ENCODE measurements at places on chromosomes 16 and 17. TPM values are rescaled to one million over a fixed set of nuclear protein-coding genes. Genes with fewer than 3 reads are reported as not detected.

GRCh38 chr16:48361540-48362144 lies 23.6 kb downstream of the SIAH1 start:
- DNase-seq: no peak

GRCh38 chr16:74020095-74020670 lies 276.4 kb upstream of the PSMD7 start:
- no peak for DNase-seq

GRCh38 chr17:38970128-38970527 lies 2.9 kb upstream of the FBXO47 start:
- DNase-seq: no peak

DNA sequence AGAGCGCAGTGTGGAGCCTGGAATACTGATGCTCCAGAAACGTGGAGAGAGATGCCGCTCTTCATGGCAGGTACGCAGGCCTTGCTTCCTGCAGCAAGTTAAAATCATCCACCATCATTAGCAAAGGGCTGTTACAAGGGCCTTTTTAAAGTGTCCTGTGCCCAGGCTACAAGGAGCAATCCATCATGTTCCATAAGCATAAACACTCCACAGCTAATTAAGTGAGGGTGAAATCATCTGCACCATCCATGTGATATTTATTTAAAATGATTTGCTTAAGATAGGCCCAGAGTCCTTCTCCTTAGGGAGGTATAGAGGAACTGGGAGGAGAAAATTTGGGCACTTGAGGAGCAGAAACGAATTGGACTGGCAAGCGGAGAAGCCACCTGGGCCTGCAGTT lies 372.1 kb downstream of the XYLT1 start:
- DNase-seq: no peak

GRCh38 chr16:30805056-30805369 lies 18.0 kb upstream of the ZNF629 start:
- no peak for DNase-seq

Gene CALB2
- 0.40 TPM for polyA plus RNA-seq

Gene CCL7
- polyA plus RNA-seq: not detected

GRCh38 chr17:63039899-63040602 lies 74.0 kb downstream of the TANC2 start:
- no peak for DNase-seq

- DNase-seq: no peak
Measured at GRCh38 chr16:67959536-67960329, 8.7 kb downstream of the SLC12A4 start.

- no peak for DNase-seq
Measured at GRCh38 chr16:85127379-85127723, 15.1 kb upstream of the CIBAR2 start.

GRCh38 chr17:41697122-41697962 lies 8.7 kb downstream of the EIF1 start:
- DNase-seq: no peak

- DNase-seq: no peak
Measured at GRCh38 chr17:57874058-57874419, 24.2 kb upstream of the MRPS23 start.

GRCh38 chr17:64657610-64658125 lies 4.4 kb downstream of the SMURF2 start:
- no peak for DNase-seq

Gene NTN1
- polyA plus RNA-seq: 3.4 TPM

DNA sequence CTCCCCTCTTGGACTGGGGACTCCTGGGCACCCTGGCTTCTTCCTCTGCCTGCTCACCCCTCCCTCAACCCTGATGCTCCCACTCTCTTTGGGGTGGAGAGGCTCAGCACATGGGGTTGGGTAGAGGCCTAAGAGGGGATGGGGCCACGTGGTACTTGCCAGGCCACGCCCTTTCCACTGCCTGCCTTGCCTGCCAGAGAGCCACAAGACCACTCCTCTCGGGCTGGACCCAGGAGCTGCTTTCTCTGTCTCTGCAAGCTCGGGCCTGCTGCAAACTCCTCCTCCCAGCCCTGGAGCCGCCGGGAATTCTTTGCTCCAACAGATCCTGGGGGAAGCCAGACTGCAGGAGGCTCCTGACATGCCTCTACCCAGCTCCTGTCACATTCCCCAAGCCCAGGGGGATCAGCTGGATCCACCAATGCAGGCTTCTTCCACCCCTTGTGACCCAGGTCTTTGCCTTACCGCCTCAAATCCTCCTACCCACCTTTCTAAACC lies 11.8 kb downstream of the DLX4 start:
- DNase-seq: no peak

- no peak for DNase-seq
Measured at GRCh38 chr16:54063279-54063773, 223.3 kb downstream of the IRX3 start.

Gene RAB11FIP4
- polyA plus RNA-seq: 15.5 TPM

- DNase-seq: no peak
Measured at GRCh38 chr17:77363821-77364361, 223.1 kb downstream of the SEC14L1 start.

GRCh38 chr16:75416904-75417565 lies 16.3 kb downstream of the CFDP1 start:
- DNase-seq: no peak

GRCh38 chr17:27743281-27743885 lies 56.9 kb downstream of the NOS2 start:
- DNase-seq: no peak

DNA sequence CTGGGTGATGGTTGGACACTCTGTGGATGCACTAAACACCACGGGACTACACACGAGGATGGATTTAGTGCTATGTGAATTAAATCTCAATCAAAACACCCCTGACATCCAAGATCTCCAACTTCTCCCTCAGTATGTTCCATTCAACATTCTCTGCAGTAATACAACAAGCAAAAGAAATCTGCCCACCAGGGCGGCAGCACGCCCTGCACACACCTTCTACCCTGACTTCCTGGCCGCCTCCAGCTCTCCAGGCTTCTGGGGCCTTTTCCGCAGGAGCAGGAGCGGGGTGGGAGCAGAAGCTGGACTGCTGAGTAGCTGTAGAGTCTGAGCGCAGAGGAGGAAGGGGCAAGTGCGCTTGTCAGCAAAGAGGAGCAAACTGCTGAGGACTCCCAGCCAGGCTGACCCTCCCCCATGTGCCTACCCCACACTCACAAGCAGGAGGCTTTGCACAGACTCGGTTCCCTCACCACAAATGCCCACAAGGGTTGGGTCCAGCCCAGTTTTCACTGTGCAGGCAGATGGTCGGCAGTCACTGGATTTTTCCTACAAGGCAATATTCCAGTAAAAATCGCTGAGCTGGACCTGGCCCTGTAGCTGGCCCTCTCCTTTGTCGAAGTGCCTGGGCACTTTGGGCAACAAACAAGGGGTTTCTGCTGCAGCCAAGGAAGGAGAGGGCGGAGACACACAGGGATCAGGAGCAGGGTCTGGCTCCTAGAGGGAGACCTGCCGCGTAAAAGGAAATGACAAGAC lies 22.8 kb downstream of the ZDHHC7 start:
- DNase-seq: no peak

Gene PPY
- 0.78 TPM for polyA plus RNA-seq

DNA sequence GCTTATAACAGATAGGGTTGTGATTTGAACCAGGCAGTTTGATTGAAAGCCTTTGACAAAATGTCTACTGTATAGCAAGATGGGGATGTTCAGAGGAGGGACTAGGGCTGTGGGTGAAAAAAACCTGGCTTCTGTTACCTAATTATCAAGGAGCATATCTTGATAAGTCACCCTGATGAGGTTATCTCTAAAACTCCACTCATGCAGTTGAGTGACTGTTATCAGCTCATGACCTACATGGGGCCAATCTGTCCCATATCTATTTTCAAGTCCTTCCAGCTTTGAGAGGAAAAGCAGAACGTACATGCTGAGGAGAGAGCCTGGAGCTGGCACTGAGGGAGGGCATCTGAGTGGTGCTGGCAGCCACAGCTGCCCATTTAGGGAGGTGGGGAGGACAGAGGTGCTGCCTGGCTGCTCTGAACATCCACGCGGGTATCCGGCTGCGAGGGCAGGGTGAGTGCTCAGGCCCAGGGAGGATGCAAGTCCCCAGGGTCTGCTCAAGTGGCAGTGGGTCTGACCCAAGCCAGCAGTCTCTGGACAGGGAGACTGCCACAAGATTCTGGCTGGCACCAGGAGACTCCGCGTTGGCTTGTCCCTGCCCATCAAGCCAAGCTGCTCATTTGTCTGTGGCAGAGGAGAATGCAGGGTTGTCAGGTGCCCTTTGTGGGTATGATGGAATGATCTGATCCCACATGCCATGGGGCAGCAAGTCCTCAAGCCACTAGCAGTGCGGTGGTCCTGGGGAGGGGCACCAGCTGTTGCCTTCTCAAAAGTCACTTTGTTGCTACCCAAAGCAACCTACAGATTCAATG lies 29.2 kb downstream of the ATPAF2 start:
- DNase-seq: no peak

Gene TBX6
- 1.9 TPM for polyA plus RNA-seq

DNA sequence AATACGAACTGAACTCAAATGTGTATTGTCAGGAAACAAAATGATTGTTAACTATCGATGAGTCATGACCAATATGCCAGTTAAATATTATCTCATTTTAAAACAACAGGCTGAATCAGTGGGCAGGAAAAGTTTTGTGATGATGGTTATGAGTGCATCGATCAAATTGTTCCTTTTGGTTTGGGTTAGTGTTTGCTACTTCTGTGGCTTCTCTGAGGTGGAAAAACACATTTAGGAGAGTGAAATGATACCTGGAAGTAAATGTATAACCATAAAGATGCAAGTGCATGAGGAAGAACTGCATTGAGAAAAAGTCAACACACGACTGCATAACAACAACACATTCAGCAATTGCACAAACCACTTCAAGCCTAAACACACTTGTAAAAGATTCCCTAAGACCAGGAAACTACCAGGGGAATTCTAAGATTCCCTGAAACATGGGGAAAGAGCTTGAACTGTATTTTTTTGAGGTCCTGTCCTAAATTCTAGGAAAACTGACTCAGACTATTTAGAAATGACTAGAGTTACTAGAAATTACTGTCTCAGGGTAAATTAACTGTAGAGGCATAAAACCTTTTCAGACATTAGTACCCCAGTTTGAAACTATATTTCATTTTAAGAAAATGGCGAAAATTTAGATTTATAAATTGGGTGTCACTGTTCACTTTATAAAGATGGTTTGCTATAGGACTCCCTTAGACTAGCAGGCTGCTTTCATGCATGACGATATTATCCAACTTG lies 44.8 kb downstream of the CDYL2 start:
- DNase-seq: no peak

Gene FBXO39
- 0.19 TPM for polyA plus RNA-seq

Gene HCFC1R1
- polyA plus RNA-seq: 69.1 TPM

DNA sequence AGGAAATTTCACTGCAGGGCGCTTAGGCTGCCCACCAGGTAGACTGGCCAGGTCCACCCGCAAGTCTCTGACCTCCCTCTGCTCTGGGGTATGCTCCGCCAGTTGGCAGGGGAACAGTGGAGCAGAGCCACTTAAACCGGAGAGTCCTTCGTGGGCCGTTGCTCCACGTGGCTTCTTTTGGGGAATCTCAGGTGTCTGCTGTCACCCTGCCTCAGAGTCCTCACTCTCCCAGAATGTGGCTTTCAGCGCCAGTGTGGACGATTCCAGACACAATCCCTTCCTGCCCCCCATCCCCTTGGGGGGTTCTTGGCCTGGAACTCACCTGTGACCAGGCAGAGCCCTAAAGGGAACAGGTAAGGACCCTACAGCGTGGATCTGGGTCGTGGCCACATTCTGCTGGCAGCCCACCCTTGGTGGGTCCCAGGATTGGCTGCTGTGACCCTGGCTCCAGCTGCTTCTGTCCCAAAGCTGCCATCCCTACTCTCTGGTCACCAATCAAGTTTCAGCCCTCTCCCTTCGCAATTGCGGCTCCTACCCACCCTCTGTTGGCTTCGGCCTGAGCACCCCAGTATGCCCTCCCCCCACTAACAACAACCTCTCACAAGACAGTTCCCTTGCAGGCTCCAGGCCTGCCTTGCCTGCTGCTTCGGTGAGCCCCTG lies 22.2 kb downstream of the DHRS7C start:
- no peak for DNase-seq

GRCh38 chr16:30805370-30806169 lies 18.6 kb upstream of the ZNF629 start:
- DNase-seq: peak; percentile 88

Gene IGFALS
- polyA plus RNA-seq: 3.9 TPM

DNA sequence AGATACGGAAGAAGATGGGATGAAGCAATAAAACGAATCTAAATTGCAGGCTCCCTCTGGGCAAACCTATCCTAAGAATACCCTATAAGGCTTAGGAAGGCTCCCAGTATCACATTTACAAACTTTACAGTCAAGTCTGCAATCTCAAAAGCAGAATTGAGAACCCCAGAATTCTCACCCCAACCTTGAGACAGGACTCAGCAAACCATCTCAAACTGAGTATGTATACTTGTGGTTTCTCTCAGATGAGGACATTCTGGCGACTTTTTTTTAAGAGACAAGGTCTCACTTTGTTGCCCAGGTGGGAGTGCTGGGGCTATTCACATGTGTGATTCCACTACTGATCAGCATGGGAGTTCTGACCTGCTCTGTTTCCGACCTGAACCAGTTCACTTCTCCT lies 19.3 kb upstream of the ITGA2B start:
- DNase-seq: no peak
